ENCODE measurements at places on chromosomes 16 and 17. TPM values are rescaled to one million over a fixed set of nuclear protein-coding genes. Genes with fewer than 3 reads are reported as not detected.
A peak's percentile ranks its signal among the peaks of the same experiment; 100 is the strongest.

SLC5A2 gene
- not detected for total RNA-seq

PRDM7 gene
- not detected for total RNA-seq

LRRC46 gene
- 0.12 TPM for total RNA-seq

ADAP2 gene
- 9.1 TPM for total RNA-seq

PLLP gene
- 7.4 TPM for total RNA-seq

ABCC6 gene
- total RNA-seq = 54.9 TPM

ADORA2B gene
- 0.37 TPM for total RNA-seq

PER1 gene
- 35.0 TPM for total RNA-seq

- DNase-seq = no peak
- no peaks in the 10 kb centered on the region for H3K27me3 ChIP-seq
- no peaks in the 10 kb centered on the region for H3K36me3 ChIP-seq
- no peaks in the 10 kb centered on the region for H3K4me1 ChIP-seq
- no peak overlapping the region for H3K27ac ChIP-seq
- no peak overlapping the region for H3K4me3 ChIP-seq
These were observed 65.1 kb upstream of the MED9 start for GRCh38 chr17:17411692-17412091.

GRCh38 chr17:55230716-55231115, 34.0 kb upstream of the HLF start:
- H3K36me3 ChIP-seq = no peaks in the 10 kb centered on the region
- no peak overlapping the region for H3K27ac ChIP-seq

- DNase-seq = no peak
- H3K27ac ChIP-seq = no peak overlapping the region
- no peaks in the 10 kb centered on the region for H3K4me1 ChIP-seq
- peaks cover 2% of the 10 kb centered on the region for H3K36me3 ChIP-seq
- no peak overlapping the region for H3K4me3 ChIP-seq
- H3K27me3 ChIP-seq = no peaks in the 10 kb centered on the region
These were observed 29.3 kb downstream of the AKAP10 start for GRCh38 chr17:19948116-19948943.

DNA sequence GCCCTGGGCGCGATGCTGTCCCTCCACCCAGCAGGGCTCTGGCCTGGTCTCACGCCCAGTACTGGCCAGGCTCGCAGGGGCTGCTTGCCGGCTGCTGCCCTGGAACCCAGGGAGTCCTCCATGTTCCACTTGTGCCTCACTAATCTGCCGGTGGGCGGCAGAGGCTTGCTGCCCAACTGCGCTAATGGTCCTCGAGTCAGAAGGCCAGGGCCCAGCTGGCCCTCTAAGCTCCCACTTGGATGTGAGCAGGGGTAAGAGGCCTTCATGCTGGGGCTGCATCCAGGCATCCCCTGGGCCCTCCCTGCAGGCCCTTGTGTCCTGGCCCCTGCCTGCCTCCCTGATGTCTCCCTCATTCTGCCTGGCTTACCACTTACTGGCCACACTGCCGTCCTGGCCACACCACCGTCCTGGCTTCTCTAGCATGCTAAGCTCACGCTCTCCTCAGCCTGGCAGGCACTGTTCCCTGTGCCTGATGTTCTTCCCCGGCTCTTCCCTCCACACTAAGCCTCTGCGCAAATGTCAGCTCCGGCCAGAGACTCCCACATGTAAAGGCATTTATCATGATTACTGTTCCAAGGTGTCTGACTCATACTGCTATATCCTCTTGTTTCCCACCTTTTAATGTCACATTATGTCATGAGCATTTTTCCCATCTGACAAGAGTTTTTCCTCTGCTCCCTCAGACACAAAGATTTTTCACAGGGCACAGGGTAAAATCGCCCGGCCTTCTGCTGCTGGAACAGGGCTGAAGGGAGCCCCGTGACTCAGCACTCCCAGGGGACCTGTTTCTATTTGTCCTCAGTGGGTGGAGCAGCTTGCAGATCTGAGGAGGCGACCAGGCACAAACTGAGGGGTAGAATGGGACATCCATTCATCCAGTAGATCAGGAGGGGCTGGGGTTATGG, 15.9 kb downstream of the B9D1 start:
- no peak overlapping the region for H3K4me3 ChIP-seq
- H3K4me1 ChIP-seq = peaks cover 21% of the 10 kb centered on the region
- DNase-seq = peak; percentile 62
- H3K36me3 ChIP-seq = no peaks in the 10 kb centered on the region

DNA sequence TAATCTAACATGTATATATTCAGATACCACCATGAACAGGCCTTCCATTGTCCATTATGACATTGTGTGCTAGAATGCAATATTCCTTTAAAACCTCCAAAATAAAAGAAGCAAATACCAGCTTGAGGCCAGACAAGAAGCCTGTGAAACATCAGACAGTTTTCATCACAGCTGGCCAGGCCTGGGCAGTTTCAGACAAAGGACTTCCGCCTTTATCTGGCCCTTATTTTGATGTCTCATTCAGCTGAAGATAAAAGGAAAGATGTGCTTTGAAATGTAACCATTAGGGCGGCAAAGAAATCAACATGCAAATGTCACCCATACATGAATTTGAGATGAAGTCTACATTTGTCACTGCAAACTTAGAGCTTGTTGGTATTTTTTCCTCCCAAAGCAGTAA, 737.5 kb downstream of the KCNJ2 start:
- no peak overlapping the region for H3K27ac ChIP-seq
- no peaks in the 10 kb centered on the region for H3K4me1 ChIP-seq
- no peaks in the 10 kb centered on the region for H3K36me3 ChIP-seq
- no peak for DNase-seq
- no peaks in the 10 kb centered on the region for H3K27me3 ChIP-seq
- H3K4me3 ChIP-seq = no peak overlapping the region

DNA sequence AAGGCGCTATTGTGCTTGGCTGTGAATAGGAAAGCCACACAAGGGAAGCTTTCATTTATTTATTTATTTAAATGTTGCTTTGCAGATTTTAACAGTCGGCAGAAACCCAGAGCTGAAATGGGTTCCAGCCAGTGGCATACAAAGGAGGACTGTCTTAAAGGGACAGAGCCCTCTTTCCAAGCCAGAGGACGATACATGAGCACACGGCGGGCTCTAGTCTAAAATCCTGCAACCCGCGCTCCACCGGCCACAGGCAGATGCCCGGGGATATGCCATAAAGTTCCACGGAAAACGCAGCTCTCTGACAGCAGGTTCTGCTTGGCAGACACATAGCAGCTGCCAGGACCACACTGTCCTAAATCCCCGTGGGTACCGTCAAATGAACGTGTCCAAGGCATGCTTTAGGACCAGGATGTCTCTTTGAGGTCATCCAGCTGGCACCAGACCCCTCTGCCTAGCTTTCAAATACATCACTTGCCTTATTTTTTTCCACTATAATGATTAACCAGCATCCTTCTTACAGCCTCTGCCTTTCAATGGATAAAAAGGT, 64.6 kb downstream of the CYTH1 start:
- no peak for DNase-seq
- no peaks in the 10 kb centered on the region for H3K27me3 ChIP-seq
- H3K27ac ChIP-seq = peak overlapping the region; percentile 1
- no peaks in the 10 kb centered on the region for H3K36me3 ChIP-seq
- peak overlapping the region; percentile 40 for H3K4me3 ChIP-seq

DNA sequence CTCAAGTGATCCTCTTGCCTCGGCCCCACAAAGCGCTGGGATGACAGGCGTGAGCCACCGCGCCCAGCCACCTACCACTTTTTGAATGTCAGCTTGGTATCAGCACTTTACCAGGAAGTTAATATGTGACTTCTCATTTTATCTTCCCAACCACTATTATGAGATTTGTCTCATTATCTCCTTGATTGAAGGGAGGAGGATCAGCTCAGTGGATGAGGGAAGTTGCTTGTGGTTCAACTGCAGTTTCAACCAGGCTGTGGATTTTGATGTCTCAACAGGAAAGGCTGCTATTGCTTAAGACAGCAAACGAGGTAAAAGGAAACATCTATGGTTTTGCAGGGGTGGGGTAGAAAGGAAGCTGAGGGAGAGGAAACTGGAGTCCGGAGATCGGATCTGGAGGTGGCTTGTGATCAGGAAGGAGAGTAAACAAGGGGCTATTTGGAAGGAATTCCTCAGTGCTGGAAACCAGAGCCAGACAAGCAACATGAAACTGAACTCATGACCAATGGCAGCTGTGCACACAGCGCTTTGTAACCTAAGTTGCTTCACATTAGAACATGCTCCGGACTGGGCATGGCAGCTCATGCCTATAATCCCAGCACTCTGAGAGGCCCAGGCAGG, 180.5 kb downstream of the VPS53 start:
- H3K36me3 ChIP-seq = no peaks in the 10 kb centered on the region
- no peak overlapping the region for H3K4me3 ChIP-seq
- no peak for DNase-seq
- H3K27ac ChIP-seq = no peak overlapping the region
- no peaks in the 10 kb centered on the region for H3K27me3 ChIP-seq

DNA sequence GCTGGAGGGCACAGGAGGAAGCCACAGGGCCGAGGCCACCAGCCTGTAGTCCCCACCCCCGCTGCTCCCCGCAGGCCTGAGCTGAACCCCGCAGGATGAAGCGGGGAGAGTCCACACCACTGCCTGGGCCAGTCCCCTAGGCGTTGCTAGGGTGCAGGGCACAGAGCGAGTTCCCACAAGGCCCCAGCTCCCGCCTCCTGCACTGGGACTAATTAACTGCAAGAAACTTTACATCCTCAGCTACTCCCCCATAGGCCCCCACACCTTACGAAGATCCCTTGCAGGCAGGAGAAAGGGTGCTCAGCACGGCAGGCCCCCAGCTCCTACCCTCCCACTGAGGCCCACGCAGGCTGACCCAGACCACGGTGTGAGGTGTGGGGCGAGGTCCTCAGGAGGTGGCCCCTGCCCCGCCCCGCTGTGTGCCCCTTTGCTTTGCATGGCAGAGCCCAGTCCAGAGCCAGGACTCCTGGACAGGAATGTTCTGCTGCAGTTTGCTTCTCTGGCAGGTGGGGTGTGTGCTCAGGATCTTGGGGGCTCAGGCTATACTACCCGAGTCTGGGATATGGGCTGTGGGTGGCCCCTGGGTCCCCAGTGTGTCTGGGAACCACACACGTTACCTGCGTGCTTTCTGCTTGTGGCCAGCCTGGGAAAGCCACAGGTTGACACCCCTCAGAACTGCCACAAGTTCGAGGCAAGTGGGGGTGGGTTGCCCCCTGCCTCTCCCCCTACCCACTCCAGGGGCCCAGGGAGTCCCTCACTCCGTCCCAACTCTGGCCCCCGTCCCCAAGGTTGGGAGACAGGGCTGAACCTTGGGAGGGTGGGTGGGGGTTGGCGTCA, 1.2 kb downstream of the GNG13 start:
- DNase-seq = no peak
- no peak overlapping the region for H3K27ac ChIP-seq
- H3K27me3 ChIP-seq = no peaks in the 10 kb centered on the region
- H3K4me3 ChIP-seq = no peak overlapping the region
- no peaks in the 10 kb centered on the region for H3K4me1 ChIP-seq

- H3K36me3 ChIP-seq = no peaks in the 10 kb centered on the region
- DNase-seq = no peak
- H3K4me3 ChIP-seq = no peak overlapping the region
- no peaks in the 10 kb centered on the region for H3K4me1 ChIP-seq
- no peak overlapping the region for H3K27ac ChIP-seq
These were observed 74.8 kb upstream of the CDC42EP4 start for GRCh38 chr17:73386561-73386960.

- H3K4me3 ChIP-seq = no peak overlapping the region
- H3K36me3 ChIP-seq = no peaks in the 10 kb centered on the region
- no peak for DNase-seq
- no peaks in the 10 kb centered on the region for H3K4me1 ChIP-seq
These were observed 305.4 kb downstream of the CEP112 start for GRCh38 chr17:65886315-65887245.

- H3K36me3 ChIP-seq = no peaks in the 10 kb centered on the region
- peak; percentile 98 for DNase-seq
- H3K4me1 ChIP-seq = peaks cover 30% of the 10 kb centered on the region
- H3K27me3 ChIP-seq = no peaks in the 10 kb centered on the region
- H3K4me3 ChIP-seq = peak overlapping the region; percentile 56
These were observed 249.3 kb upstream of the CIBAR2 start for GRCh38 chr16:85361441-85362118.

DNA sequence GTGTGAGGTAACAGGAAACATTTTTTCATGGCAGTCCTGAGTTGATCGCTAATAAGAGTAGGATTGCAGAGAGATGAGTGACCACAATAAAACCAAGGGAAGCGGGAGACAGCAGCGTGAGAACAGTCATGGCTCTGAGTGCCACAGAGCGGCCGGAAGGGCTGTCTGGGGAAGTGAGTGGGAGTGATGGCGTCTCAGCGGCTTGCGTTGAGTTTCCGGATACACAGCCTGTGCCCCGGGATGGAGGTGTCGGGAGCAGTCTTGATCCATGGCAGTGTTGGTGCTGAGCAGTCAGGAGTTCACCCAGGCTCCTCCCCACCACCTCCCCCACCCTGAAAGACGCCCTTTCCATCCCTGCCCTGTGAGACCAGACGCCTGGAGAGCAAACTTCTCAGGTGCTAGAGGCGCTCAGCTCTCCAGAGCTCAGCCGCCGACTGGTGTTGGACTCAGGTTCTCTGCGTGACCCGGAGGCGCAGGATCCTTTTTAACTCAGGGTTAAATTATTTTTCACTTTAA, 59.8 kb downstream of the BANP start:
- H3K27ac ChIP-seq = no peak overlapping the region
- H3K36me3 ChIP-seq = peaks cover 3% of the 10 kb centered on the region
- no peaks in the 10 kb centered on the region for H3K4me1 ChIP-seq
- H3K27me3 ChIP-seq = no peaks in the 10 kb centered on the region
- peak; percentile 35 for DNase-seq
- no peak overlapping the region for H3K4me3 ChIP-seq
